ENCODE measurements at places on chromosomes 16 and 17. TPM values are rescaled to one million over a fixed set of nuclear protein-coding genes. Genes with fewer than 3 reads are reported as not detected.

SERPINF2 gene
- total RNA-seq, result not detected

TAC4 gene
- total RNA-seq, result not detected

USP32 gene
- 20.2 TPM for total RNA-seq

HOXB6 gene
- 78.8 TPM for total RNA-seq

MXRA7 gene
- 111 TPM for total RNA-seq

IST1 gene
- total RNA-seq, result 77.2 TPM

TNP2 gene
- total RNA-seq, result not detected

KRT32 gene
- total RNA-seq, result not detected

PLA2G10 gene
- not detected for total RNA-seq

CCL14 gene
- total RNA-seq, result not detected

SOX9 gene
- total RNA-seq, result 9.5 TPM

MINK1 gene
- total RNA-seq, result 13.8 TPM

TXNDC17 gene
- total RNA-seq, result 204 TPM

WIPF2 gene
- 5.5 TPM for total RNA-seq

NR1D1 gene
- 1.3 TPM for total RNA-seq

FGF11 gene
- 0.30 TPM for total RNA-seq

Measured in bronchus fibroblast of lung (primary cell).